ENCODE measurements at places on chromosomes 16 and 17.

GRCh38 chr17:42276609-42277341 lies 584 bp upstream of the STAT5B start:
- ATAC-seq = no peak

GRCh38 chr16:85420501-85421337 lies 192.4 kb upstream of the GSE1 start:
- peak; percentile 75 for ATAC-seq

DNA sequence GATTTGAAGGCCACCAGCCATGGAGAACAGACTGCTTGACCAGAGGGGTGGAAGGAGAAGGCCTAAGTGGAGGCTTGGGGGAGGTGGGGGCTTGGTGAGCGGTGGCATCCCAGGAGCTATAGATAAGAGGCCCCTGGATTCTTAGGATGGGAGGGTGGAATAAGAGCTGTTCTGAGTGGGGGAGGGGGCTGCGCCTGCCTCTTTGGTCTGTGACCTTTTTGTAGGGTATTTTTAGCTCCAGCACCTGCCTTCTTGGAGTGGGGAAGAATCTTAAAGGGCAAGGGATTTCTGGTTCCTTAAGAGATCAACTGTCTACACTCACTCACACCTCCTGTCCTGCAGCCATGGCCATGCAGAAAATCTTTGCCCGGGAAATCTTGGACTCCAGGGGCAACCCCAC lies 567 bp downstream of the ENO3 start:
- no peak for ATAC-seq

- ATAC-seq = no peak
Observed at GRCh38 chr17:36931096-36931696, 6.1 kb upstream of the LHX1 start.

DNA sequence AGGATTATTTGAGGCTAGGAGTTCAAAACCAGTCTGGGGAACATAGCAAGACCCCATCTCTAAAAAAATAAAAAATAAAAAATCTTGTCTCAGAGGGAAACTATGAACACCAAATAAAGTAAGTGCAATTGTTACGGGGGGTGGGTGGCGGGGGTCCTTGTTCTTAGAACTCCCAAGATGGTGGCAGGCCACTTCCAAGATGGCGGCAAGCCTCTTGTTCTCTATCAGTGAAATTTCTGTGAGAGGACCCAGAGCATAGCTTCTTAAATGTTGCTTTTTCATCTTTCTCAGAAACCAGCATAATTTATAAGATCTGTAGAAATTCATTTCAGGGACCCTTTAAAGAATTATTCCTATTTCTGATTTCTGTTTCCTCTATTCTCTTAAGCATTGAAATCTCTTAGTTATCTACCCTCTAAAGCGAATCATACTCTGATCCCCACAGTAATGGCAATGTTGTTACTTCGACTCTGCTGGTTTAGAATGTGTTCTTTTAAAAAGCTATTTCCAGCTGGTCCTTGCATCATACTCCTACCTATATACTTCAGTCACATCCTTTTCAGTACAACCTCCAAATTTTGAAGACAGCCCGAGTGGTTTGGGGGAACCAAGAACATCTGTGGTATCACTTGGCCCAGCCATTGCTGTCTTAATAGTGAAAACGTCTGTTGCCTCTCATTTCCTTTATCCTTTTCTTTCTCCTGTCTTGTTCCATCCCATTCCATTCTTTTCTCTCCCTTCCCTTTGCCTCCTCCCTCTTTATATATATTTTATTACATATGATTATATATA lies 16.2 kb downstream of the RSPRY1 start:
- ATAC-seq = no peak

- ATAC-seq = no peak
Observed at GRCh38 chr16:76801357-76801756, 389.6 kb upstream of the MON1B start.
